MG63 (cell line): ENCODE measurements at places on chromosomes 7 and 10. TPM values are rescaled to one million over a fixed set of nuclear protein-coding genes. Genes with fewer than 3 reads are reported as not detected.
A peak's percentile ranks its signal among the peaks of the same experiment; 100 is the strongest.

TET1 gene
- 0.39 and 0.82 TPM in 2 replicates for total RNA-seq

DNA sequence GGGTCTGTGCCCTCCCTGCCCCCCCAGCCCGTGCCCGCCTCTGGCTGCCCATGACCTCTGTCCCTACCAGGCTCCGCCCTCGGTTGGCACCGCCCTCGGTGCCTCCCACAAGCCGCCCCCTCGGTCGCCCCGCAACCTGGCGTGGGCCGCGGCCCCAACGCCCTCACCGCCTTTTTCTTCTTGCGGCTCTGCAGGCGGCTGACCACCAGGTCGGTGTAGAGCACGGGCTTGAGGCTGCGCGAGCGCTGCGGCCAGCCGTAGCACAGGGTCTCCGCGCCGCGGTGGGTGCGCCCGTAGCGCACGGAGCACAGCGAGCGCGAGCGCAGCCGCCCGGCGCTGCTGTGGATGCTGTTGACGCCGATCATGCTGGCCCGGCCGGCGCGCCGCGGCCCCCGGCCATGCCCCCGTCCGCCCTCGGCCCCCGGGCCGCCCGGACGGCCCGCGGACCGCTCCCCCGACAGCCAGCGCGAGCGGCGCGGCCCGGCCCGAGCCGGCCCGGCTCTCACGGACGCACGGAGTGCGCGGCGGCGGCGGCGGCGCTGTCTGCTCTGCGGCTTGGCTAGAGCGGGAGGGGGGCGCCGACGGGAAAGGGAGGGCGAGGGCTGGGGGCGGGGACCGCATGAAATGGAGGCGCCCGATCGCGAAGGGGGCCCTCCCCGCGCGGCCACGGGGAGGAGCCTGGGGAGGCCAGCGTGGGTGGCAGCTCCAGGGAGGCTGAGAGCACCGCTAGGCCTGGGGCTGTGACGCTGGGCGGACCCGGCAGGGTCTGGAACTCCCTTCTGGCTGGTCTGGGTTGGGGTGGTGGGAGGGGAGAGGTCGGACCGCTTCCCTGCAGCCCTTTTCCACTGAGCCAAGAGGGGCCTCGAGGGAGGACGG lies 9.6 kb downstream of the PSD start:
- no peak for DNase-seq

DNA sequence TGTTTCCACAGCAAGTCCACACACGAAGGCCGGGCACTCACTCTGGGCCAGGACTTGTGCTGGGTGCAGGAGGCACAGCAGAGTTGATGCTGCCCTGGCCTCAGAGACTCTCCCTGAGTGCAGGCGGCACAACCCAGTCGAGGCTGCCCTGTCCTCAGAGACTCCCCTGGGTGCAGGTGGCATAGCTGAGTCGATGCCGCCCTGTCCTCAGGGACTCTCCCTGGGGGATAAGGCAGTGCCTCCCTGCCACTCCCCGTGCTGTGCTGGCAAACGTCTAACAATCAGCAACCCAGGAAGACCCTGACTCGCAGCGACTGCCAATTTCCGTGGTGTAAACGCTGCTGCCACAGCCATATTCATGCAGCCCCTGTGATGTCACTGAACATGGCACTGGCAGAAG lies 93.1 kb downstream of the PDGFA start:
- no peak for DNase-seq

- DNase-seq: peak; percentile 77
Observed at GRCh38 chr10:69321865-69322264, 43.6 kb downstream of the HK1 start.

TMEM229A gene
- not detected in 2 replicates for total RNA-seq

GRCh38 chr7:6419310-6419773 lies 28.4 kb downstream of the DAGLB start:
- peak; percentile 97 for DNase-seq

DNA sequence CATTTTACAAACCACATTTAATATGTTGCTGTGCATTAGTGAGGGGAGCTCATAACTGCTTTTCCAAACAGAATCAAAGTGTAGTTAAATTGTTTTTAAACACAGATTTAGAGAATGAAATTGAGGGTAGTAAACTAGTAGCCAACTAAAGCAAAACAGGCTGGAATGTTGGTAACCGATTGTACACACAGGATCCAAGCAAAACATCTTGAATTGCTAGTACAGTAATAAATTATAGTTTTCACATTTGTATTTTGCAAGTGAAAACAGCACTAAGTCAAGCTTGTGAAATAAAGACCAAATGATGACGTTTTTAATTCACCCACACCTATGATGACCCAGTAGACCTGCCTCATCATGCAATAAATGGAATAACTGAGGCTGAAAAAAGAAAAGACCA lies 198.3 kb downstream of the HDAC9 start:
- no peak for DNase-seq

MNX1 gene
- total RNA-seq: 0.32 TPM in 1 of 2 replicates, not detected in the other

GRCh38 chr10:27857616-27858015 lies 112.0 kb upstream of the MKX start:
- DNase-seq: no peak

ADIRF gene
- total RNA-seq: 165 and 212 TPM in 2 replicates

GRCh38 chr7:157043745-157044144 lies 33.3 kb upstream of the MNX1 start:
- DNase-seq: peak; percentile 35

DNA sequence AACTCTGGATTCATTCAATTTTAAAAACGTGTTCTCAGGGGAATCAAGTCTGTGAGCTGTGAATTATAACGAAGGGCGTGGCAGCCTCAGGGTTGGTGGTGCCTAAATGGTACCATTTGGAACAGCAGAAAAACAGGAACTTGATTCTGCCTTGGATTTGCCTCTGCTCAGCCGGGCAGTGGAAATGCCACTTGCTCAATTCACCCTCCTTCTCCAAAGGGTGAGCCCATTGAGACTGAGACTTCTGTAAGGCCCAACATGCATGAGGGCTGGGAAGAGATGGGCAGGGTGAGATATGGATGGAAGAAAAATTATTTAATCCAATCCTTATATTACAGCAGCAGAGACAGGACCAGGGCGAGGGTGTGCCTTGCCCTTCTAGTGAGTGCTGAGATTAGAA lies 107.1 kb upstream of the HABP2 start:
- no peak for DNase-seq

ANKRD61 gene
- total RNA-seq: not detected in 2 replicates

SLC13A4 gene
- total RNA-seq: 0.05 TPM in 1 of 2 replicates, not detected in the other

OR13A1 gene
- not detected in 2 replicates for total RNA-seq

CCNY gene
- 36.1 and 47.2 TPM in 2 replicates for total RNA-seq

DNA sequence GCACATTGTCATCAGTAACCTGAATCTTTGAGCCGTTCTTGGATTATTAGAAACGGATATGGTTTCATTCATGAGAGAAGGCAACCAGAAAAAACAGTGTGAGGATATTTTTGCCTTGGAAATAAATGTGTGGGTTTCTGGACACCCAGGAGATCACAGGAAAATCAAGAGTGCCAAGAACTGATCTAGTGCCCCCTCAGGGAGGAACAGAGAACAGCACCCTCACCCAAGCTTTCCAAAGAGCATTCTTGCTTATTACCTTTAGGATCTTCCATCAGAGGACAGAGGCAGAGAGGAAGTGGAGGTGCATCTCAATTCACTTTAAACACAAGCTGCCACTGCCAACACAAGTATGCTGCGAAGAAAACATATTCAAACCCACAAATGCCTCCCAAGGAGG lies 851.5 kb upstream of the COBL start:
- no peak for DNase-seq

GRCh38 chr7:48337012-48337621 lies 165.9 kb downstream of the ABCA13 start:
- no peak for DNase-seq

- DNase-seq: no peak
Observed at GRCh38 chr7:142301299-142301698, 43.4 kb upstream of the PRSS58 start.

DNA sequence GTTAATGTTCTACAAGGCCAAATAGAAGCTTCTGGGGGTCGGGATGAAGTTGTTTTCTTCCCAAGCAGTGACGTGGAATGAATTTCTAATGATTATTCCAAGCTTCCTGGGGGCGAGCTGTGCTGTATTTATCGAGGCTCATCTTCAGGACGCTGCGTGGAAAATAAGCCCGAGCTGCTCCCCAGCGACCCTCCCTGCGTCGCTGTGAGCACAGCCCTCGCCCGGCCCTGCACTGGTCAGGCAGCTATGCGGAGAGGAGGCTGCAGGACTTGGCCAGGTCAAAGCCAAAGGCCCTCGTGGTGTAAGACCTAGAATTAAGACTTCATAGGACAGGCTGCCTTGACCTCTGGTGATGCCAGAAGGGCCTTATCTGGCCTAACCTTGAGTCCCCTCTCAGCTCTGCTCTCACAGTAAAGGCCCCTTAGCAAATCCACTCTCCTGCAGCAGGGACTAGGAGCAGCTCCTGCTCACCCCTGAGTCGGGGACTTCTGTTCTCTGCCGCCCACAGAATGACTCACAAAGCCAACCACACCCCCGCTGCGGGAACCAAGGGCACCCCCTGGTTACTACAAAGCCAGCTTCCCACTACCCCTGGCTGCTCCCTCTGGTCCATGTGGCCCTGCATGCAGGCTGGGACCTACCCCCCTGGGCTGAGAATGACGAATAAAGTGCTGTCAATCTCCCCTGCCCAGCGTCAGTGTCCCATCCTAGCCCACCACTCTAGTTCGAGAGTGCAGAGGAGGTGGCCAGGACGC lies 501.6 kb downstream of the TCERG1L start:
- peak; percentile 15 for DNase-seq

SPDYE16 gene
- total RNA-seq: not detected in 2 replicates

GRCh38 chr10:23696476-23696875 lies 257.6 kb downstream of the OTUD1 start:
- DNase-seq: no peak

DNA sequence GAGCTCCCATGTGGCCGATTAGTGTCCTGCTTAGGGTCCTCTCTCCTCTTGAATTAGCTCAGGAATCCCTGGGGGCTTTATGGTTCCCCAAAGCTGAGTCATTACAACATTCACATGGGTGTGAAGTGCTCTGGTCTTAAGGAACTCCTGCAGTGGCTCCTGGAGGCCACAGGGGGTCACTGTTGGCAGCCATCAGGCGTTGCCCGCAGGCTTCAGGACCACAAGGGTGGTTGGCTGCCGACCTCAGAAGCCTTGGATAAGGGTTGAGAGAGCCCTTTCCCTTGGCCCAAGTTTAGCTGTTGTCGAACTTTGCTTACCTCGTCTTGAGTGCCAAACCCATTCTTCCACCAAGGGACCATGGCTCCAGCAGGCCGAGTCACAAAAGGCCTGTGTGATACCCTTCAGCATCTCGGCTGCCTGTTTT lies 61.7 kb downstream of the SH2D4B start:
- peak; percentile 35 for DNase-seq

GRCh38 chr7:82810558-82811259 lies 352.0 kb downstream of the PCLO start:
- DNase-seq: no peak

DNA sequence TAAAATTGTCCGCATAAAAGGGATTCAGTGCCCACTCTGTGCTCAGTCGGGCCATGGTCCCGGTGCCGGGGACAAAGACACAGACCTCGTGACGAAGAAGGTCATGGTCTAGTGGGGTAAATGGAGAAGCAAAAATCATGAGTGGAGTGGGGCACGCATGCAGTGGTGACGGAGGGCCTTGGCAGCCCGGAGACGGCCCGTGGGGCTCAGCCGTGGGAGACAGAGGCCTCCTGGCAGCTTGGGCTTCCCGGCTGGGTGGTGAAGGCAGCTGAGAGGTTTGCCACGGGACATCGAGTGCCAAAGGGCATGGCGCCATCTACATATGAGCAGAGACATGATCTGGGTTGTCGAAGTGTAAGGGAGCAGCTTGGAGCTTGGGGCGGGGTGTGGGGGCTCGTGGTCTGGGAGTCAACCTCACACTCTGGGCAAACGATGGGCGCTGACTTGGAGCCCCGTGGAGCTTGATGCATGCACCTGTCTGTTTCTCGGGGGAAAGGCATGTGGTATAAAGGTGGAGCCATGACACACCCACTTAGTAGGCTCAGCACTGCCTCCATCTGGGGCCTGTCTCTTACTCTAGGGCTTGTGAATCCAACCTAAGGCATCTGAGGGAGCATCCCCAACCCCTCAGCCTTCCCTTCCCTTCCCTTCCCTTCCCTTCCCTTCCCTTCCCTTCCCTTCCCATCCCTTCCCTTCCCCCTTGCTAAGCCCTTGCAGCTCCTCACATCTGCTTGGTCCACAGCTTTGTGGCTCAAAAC lies 151.0 kb upstream of the INSYN2A start:
- no peak for DNase-seq

TBC1D12 gene
- total RNA-seq: 7.2 TPM in 2 replicates

DNA sequence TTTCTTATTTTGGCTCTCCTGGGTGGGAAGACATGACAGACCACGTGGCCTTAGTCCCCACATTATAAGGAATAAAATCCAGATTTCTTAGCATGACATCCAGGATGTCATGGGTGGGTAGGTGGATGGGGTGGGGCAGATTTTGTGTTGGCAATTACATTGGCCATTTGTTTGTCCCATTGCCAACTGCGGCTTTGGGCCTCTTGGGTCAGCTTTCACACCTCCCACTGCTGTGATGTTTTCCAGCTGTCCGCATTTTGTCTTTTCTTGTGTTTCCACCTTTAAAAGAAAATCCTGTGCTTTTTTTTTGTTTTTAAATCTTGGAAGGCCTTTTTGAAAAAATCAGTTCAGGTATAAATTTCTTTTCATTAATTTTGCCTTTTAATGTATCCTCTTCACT lies 237.0 kb downstream of the SDK1 start:
- no peak for DNase-seq

GATAD1 gene
- 5.2 and 6.0 TPM in 2 replicates for total RNA-seq

SPRN gene
- total RNA-seq: not detected in 2 replicates

FRAT1 gene
- 3.8 and 5.9 TPM in 2 replicates for total RNA-seq

DNA sequence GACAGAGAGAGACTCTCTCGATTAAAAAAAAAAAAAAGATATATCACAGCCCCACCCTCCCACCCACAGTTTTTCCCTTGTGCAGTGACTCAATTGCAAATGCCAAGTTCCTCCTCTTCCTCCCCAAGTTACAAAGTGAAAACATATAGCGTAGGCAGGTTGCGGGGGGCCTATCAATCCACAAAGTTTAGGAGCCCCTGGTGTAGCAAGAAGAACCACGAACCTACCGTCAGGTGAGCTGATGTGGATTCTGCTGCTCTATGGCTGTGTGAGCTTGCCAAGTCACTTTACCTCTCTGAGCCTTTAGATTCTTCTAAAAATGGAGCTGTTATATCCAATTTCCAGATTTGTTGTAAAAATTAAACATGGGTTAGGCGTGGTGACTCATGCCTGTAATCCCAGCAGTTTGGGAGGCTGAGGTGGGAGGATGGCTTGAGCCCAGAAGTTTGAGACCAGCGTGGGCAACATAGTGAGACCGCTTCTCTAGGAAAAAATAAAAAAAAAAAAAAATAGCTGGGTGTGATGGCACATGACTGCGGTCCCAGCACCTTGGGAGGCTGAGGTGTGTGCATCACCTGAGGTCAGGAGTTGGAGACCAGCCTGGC lies 8.2 kb upstream of the RHBDD2 start:
- no peak for DNase-seq

- DNase-seq: peak; percentile 33
Observed at GRCh38 chr7:2403718-2404648, 572 bp downstream of the CHST12 start.
